DMS 273 treated with DMSO at 0.1 percent for 48 hours (cell line): ENCODE measurements at places on chromosomes 4 and X.

DNA sequence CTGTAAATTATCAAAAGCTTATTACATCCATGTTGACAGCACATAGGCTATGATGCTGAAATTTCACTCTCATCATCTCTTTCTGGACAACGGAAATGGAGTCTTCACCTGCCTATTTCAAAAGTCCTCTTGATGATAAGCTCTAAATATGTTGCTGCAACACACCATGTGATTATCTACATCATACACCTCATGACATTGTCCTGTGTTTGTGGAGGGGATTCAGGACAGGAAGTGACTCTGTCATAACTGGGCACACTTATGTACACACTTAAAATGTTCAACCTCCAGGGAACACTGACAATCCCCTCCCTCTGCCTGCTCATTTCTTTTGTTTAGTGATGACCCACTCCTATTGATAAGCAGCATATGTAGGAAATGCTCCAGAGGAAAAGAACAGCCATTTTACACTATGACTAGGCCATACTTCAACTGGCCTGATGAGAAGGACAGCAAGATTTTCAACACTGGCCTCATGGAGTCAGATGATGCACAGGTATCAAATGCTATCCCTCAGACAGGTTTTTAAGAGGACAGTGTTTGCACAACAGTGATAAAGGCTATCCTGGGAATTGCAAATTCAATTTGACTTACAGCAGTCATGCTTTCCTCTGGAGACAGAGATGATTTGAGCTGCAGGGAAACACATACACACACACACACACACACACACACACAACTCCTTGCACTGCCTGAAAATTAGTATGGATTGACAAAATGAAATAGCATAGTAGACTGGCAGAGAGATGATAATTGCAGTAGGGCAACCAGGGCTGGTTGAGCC, 163.3 kb upstream of the RASGEF1B start:
- no peak for DNase-seq

- no peak for DNase-seq
Observed at GRCh38 chrX:154602766-154603437, 16.2 kb downstream of the CTAG1B start.

DNA sequence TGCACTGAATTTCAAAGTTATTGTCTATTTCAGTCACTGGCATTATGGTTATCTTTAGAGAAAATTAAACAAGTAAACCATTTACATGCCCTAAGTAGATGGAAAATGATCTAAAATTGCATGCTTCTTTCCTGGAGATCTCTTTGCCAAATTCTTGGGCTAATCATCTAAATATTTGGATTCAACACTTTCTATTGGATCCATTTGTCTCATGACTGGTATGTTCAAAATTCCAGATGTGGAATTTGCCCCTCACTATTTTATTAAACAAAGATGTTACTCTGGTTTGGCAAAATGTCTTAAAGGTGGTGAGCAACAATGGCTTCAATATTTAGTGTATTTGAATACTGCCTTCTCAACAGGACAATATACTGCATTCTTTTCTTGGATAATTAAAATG, 147.5 kb upstream of the CASK start:
- no peak for DNase-seq

GRCh38 chr4:40281913-40282312, 53.2 kb upstream of the CHRNA9 start:
- DNase-seq, result no peak

GRCh38 chr4:58275856-58276255, 1165.7 kb upstream of the IGFBP7 start:
- no peak for DNase-seq

DNA sequence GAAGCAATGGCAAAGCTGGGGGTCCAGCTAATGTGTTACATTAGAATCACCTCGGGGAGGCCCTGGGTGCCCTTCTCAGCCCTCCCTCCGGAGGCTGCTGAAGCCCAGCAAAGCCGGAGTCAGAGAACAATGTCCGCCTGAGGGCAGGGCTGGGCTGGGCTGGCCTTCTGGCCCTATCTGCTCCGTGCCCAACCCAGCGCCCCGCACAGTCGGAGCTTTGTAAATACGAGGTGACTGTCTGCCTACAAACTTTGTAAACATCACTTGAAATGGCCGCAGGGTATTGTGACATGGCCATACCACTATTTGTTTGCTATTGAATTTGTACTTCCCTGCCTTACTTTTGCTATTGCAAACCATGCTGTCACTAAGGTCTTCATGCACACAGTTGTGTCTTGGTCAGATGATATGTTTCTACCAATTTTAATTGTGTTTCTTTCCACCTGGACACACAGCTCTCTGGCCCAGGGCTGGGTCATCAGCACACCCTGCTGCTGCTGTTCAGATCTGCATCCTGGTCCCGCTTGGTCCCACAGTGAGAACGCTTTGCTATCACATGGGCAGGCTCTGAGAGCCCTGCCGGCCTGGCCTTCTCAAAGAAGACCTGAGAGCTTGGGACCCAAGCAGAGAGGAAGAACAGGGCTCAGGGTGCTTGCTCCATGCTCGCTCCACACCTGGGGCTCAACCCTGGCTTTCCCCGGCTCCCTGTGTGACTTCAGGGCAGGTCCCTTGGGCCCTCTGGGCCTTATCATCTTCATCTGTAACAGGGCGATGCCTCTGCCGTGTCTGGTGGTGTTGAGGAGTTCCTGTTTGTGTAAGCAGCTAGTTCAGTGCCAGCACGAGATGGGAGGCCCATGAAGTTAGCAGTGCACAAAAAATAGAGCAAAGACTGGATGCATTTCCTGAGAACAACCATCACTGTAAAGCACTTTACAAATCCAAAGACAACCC, 2.3 kb downstream of the S100P start:
- DNase-seq, result no peak

DNA sequence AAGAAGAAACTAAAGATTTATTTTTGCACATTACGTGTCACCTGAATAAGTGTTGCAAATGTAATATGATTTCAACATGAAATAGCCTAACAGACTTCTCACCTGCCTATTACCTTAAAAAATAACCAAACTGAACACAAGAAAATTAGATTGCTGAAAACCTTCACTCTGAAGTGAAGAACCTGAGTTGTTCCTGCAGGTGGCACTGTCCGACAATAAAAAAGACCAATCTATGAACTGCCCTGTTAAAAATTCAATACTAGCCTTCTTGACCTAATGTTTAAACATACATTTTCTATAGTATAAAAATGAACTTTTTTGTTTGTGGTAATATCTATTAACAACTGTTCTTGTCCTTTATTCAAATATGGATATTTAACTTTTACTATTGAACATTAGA, 69.2 kb upstream of the PNPLA4 start:
- DNase-seq, result peak; percentile 42

DNA sequence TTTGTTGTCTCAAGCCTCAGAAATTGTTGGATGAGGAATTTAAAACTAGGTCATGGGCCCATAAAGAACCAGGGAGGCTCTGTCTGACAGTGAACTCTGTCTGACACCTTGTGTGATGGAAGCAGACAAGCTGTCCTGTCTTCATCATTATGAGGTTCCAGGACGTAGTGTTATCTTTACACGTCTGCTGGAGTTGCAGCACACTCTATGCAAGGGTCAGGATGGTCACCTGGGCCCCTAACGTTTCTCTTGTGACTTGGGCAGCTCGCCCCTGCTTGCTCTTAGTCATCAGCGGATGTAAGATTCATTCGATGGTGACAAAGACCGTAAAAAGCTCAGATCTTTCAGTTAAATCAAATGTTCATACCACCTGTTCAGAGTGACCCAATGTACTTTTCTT, 92.0 kb upstream of the ADGRG2 start:
- DNase-seq, result no peak

DNA sequence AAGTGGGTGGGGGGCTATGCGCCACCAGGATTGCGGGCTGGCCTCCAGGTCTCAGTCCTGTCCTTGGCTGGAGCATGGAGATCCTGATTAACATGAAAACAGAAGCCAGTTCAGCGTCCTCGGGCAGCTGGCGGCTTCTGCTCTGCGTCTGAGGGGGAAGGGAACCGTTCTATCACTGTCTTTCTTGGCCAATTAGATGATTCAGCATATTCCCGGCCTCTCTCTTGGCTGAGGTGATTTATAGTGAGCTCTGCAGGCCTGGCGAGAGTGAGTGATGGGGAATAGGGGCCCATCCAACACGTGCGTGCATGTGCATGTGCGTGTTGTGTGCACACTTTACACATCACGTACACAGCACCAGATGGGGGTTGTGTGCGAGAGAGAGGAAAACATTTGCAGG, 145.8 kb upstream of the ATP6AP2 start:
- peak; percentile 76 for DNase-seq

DNA sequence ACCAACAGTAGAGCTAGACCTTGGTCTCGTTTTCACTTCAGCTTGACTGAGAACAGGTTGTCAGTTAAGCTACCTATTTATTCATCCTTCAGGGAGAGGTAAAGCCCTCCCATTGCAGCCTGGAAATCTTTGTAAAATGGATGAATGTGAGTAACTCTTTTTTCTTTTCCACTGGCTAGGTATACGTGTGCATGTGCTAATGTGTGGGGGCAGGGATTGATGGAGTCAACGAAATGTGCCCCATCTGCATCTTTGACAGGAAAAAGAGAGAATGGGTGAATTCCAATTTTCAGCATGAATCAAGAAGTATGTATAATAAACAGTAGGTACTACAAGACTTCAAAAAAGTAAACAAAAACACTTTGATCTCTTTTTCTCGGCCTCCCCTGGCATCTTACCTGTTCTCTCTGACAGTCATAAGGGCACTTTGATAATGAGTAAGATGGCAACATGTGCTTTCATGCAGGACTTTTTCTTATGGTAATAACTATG, at the start of gene IL21:
IL21 (minus strand) TSS at position 51 of the 492 bp plus-strand sequence. CDS start 55 bp downstream, outside the sequence.
- DNase-seq, result no peak

DNA sequence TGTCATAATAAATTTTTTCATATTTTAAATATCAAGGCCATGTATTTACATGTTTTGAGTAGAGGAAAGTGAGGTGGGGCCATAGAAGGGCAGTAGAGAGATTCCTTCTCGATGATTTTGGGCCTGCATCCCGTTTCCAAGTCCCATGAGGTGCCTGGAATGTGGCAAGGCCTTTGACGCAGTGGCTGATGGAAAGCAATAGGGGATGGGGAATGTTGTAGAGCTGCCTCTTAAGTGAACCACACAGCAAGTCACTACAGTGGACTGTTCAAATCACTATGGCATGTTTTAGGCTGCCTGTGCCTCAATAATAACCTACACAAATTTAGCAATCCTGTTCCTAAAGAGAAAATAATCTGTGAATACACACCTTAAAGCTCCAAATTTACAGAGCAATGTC, 48.3 kb downstream of the ANXA5 start:
- no peak for DNase-seq

GRCh38 chr4:95524729-95525128, 24.0 kb downstream of the UNC5C start:
- no peak for DNase-seq

DNA sequence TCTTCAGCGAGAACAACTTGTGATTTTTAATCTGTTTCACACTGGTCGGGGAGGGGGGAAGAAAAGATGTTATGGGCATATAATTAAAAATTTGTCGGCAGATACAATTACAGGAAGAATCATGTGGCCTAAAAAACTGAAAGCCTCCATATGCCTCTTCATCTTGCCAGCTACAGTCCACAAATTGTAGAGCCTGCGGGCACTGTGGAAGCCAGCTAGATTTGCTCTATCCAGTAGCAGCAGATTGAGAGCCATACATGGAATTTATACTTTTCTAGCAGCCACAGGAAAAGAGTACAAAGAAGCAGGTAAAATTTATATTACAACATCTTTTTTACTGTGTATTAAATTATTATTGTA, 147.3 kb downstream of the TBL1X start:
- DNase-seq, result no peak

DNA sequence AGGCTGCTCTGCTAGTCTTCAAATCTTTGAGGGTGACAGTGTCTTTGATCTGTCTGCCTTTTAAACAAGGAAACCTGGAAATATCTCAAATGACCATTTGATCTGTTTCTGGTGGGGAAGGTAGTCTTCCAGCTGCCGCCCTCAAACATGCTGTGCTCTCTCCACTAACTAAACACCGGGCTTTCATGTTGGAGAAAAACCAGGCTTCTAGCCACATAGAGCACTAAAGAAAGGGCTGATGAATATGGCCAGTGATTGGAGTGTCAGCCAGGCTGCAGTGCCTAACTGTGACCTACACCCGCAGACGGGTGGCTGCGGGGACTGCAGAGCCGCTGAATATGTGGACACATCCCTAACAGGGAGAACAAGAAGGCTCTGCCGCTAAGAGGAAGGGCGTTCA, 85.9 kb downstream of the UNC5C start:
- no peak for DNase-seq

DNA sequence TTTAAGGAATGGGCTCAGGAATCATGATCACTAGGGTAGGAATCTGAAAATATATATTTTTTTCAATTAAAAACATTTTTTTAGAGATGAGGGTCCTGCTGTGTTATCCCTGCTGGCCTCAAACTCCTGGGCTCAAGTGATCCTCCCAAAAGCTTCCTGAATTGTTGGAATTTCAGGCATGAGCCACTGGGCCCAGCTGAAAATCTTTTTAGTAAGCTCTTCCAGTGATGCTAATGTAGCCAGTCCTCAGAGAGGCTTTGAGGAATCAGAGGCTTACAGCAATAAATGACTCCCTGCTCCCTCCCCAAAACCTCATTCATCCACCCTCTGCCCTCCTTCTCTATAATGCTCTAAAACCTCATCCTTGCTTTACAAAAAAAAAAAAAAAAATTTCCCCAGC, 129.5 kb downstream of the ZIC3 start:
- no peak for DNase-seq

GRCh38 chrX:124328765-124329164, 3.7 kb upstream of the TEX13D start:
- DNase-seq, result no peak

- DNase-seq, result no peak
Observed at GRCh38 chr4:15005474-15006115, 3.3 kb downstream of the CPEB2 start.

DNA sequence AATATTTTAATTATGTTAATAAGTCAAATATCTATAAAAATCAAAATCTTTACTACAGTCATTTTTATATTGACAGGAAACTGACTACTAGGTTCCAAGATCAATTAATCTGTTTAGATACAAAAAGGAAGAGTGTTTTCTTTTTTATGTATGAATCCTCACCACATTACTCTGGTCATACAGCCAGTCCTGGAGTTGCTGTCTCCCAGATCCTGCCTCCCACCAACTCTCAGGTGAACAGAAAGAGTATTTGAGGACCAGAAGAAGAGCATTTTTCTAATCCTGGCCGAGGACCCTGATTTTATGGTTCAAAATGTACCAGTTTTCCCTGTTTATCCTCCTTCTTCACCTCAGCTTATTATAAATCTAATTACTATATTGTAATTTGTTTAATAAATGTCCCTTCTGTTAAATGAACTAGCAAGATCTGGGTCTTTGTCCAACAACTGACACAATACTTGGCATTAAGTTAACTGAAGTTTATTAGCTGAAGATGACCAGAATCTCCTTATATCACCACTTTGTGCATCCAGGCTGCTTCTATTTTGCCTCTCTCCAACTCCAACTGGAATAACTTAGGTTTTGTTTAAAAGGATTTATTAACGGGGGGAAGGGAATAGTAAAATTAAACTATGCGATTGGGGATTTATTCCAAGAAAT, 224.4 kb upstream of the PCDH7 start:
- no peak for DNase-seq

DNA sequence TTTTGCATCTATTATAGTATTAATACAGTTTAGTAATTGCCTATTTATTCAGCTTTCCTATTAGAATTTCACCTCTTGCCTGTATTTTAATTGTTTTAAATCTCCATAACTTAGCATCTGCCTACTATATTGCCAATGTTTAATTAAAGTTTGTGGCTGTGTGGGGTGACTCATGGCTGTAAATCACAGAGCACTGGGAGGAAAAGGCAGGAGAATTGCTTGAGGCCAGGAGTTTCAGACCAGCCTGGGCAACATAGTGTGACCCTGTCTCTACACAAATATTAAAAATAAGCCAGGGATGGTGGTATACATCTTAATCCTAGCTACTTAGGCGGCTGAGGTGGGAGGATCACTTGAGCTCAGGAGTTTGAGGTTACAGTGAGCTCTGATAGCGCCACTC, 14.5 kb upstream of the CCSER1 start:
- no peak for DNase-seq
